ENCODE measurements at places on chromosomes 2 and 18. TPM values are rescaled to one million over a fixed set of nuclear protein-coding genes. Genes with fewer than 3 reads are reported as not detected.

The CYS1 gene
- 99.4 TPM for polyA plus RNA-seq

The BOLA3 gene
- polyA plus RNA-seq = 24.7 TPM

The ILKAP gene
- polyA plus RNA-seq = 35.8 TPM

The IL18RAP gene
- polyA plus RNA-seq = 0.19 TPM

The SCYGR7 gene
- not detected for polyA plus RNA-seq

GRCh38 chr2:95063086-95063958 is 37.8 kb downstream of the MAL start:
- no peak for DNase-seq

DNA sequence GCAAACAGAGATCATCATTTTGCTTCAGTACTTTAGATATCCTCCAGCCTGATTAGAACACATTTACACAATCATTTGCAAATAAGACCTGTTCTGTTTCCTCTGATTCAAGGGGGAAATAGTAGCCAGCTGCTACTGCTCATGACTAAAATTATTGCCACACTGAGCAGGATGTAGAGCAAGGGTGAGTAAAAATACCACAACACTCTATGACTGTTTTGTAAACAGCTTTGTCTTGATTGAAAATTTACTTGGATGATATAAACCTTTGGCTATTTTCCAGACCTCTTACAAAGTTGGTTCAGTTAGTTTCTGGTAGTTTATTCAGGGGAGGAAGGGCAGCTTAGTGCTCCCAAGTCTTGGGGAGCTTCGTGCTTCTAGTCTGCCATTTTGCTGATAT is 286.4 kb upstream of the CNTNAP5 start:
- no peak for DNase-seq

GRCh38 chr18:26466026-26466425 is 82.3 kb downstream of the KCTD1 start:
- no peak for DNase-seq

DNA sequence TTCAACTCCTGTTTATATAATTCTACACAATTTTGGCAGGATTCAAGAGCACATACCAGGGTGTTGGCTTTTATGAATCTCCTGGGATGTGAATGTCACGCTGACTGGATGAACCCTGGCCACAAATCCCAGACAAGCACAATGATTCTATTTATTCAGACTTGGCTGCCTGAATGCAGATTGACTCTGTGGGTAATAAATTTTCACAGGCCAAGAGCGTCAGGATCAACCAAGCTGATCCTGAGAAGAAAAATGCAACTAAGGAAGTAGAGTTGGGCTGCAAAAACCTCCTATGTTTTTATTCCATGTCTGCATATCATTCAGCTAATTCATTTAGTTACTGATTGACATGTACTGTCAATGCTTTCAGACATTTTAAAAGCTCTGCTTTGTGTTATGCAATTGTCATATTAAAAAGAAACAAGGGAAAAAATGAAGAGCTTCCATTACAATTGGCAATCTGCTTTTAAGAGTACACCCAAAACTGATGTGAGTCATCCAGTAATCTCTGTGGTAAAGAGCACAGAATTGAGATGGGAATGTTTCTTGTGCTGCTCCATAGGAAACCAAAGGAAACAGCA is 173.0 kb upstream of the REV1 start:
- DNase-seq = no peak

DNA sequence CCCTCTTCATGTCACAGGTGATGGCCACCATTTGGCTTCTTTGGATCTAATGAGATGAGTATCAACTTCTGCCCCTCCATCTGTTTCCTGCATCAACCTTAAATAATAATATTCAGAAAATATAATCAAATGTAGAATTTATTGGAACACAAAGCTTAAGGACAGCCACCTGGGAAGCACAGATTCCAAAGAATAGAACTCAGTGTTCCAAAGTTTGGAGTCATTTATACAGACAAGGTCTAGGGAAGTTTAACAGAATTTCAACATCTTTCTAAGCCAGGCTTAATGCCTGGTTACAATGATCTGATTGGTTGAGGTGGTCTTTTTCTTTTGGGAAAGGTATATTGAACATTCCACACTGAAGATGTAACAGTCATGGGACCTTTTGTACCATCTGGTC is 218.0 kb upstream of the PIEZO2 start:
- DNase-seq = no peak
